ENCODE measurements at places on chromosomes 4 and X. TPM values are rescaled to one million over a fixed set of nuclear protein-coding genes. Genes with fewer than 3 reads are reported as not detected.

DNA sequence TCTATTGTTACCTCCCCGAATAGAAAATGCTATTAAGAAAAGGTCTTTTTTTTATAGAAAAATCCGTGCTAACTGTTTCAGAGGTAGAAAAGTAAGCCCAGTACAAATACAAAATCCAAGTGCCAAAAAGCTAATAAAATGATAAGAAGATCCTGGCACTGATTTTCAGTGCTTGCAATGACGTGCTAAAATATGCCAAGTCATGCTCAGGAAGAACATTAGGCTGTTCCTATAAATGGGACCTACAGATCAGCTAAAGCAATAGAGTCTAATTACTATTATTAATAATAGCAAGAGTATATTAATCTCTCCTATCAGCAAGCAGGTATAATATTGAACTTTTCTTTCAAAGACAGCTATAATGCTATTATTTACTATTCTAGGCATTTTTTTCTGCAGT, 305.8 kb downstream of the PPARGC1A start:
- DNase-seq = no peak

DNA sequence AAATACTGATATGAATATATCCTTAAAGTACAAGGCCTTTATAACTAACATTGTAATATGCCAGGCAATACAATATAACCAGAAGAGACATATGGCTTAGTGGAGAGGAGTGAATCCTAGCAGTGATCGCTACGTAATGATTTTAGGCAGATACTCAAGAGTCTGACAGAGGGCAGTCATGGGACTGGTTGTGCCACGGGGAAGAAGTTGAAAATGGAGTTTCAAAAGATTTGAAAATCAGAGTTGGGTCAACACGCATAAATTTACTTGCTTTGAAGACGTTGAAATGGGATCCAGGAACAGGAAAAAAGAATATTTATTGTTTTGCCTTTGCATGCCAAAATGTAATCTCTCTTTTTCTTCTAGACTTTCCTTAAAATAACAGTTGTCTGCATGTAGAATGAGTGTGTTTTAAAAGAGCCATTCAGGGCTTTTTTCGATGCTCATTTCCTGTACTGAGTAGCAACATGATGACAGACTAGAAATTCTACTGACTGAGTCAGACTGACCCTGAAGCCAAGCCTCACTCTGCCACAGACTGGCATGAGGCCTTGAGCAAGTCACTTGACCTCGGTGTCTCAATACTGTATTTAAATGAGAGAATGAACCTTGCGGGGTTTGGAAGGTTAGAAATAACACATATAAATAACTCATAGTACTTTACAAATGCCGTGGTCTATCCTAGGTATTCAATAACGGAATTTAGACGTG, 8.1 kb upstream of the SMS start:
- DNase-seq = no peak

- no peak for DNase-seq
These were observed 731 bp upstream of the GPC3 start for GRCh38 chrX:133985967-133986683.

DNA sequence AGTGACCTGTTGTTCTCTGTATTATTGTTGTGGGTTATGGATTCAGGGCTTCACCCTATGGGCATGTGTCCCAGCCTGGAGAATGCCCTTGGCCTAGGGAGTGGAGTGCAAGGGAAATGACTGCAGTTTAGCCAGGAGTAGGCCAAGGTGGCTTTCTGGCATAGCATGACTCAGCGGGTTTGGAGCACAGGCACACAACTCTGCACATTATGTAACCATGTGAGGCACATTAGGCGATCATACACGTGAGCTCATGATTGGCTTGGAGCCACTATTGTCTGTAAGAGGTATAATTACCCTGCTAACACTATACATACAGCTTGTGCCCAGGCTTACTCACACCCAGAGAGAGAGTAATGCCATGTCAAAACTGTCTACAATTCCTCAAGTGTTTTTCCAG, 35.1 kb upstream of the TACR3 start:
- DNase-seq = no peak

GRCh38 chrX:103423955-103424638, 47.8 kb downstream of the BEX3 start:
- no peak for DNase-seq

DNA sequence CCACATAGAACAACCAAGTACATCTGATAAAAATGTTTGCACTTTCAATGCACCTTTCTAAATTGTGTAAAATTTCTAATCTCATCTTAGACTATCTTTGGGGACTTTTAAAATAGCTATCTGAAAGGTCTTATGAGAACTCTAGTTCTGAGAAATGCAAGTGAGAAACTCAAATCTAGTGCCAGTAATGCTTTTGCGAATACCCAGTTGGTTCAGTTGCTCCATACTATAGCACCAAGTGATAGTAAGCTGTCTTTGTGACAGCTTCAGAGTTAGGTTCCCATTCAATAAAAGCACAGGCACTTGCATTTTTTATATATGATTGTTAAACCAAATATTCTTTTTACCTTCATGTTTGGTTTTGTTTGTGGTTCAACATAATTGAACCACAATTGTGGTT, 4.5 kb upstream of the ITM2A start:
- no peak for DNase-seq

DNA sequence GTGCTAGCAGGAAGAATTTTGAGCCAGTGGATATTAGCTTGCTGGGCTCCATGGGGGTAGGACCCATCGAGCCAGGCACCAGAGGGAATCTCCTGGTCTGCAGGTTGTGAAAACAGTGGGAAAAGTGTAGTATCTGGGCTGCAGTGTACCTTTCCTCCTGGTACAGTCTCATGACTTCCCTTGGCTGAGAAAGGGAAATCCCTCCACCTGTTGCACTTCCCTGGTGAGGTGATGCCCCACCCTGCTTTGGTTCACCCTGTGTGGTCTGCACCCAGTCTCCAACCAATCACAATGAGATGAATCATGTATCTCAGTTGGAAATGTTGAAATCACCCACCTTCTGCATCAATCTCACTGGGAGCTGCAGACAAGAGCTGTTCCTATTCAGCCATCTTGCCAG, 341.4 kb upstream of the IRS4 start:
- no peak for DNase-seq

- no peak for DNase-seq
These were observed 323.0 kb downstream of the HS3ST1 start for GRCh38 chr4:11105715-11106114.

- DNase-seq = no peak
These were observed 92.0 kb downstream of the APBB2 start for GRCh38 chr4:41122309-41122708.

- no peak for DNase-seq
These were observed 211.5 kb downstream of the KDR start for GRCh38 chr4:54913751-54914526.

DNA sequence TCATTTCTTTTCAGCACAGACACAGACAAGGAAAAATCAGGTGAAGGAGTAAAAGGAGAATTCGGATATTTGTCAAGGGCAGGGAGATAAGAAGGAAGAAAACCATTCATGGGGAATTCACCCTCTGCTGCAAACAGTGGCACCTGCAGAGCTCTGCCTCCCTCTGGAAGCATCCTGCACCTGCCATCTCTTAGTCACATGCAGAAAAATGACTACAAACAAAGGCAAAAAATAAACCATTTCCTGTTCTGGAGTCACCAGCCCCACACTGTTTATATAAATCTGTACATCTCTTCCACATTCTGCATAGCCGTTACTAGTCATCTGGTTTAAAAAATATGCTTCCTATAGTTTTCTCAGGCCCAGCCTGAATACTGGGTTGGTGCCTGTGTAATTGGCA, 205.3 kb downstream of the ARAP2 start:
- no peak for DNase-seq

The MYL5 gene
- total RNA-seq = 14.0 TPM

The HELT gene
- total RNA-seq = not detected

The CXCL6 gene
- not detected for total RNA-seq

The SSX4 gene
- total RNA-seq = not detected

The FRMPD4 gene
- not detected for total RNA-seq

The FGA gene
- total RNA-seq = 3.9 TPM

The GALNT7 gene
- total RNA-seq = 21.3 TPM
